Mesenchymal stem cell (in vitro differentiated cells and primary cell): ENCODE measurements at places on chromosomes 13 and 19.
A peak's percentile ranks its signal among the peaks of the same experiment; 100 is the strongest.

DNA sequence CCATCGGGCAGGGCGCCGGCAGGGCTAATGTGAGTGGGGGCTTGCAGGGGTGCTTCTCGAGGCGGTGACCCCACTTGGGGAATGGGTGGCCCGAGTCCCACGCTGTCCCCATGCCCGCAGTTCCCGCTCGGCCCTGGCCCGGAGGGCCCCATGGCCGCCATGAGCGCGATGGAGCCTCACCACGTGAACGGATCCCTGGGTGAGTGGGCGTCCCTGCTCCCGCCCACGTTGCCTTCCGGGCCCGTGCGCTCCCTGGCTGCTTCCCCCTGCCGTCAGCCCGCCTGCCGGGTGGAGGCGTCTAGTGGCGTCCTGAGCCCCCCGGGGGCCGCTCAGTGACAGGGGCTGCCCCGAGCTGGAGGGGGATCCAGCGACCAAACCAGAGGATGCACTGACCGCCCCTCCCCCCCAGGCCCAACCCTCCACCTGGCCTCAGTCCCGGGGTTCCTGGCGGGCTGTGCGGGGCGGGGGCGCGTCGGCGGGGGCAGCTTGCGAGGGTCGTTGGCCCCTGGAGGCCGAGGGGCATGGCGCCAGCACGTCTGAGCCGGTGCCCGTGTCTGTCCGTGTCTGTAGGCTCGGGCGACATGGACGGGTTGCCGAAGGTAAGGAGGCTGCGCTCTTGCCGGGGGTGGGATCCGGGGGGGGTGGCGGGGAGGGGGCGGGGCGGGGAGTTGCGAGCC, 4.8 kb downstream of the ISYNA1 start:
- DNase-seq = peak; percentile 50
- no peak overlapping the region for H3K27ac ChIP-seq
- no peak overlapping the region for H3K4me3 ChIP-seq
- H3K4me1 ChIP-seq = peaks cover 81% of the 10 kb centered on the region
- no peaks in the 10 kb centered on the region for H3K27me3 ChIP-seq
- H3K36me3 ChIP-seq = peaks cover 54% of the 10 kb centered on the region

DNA sequence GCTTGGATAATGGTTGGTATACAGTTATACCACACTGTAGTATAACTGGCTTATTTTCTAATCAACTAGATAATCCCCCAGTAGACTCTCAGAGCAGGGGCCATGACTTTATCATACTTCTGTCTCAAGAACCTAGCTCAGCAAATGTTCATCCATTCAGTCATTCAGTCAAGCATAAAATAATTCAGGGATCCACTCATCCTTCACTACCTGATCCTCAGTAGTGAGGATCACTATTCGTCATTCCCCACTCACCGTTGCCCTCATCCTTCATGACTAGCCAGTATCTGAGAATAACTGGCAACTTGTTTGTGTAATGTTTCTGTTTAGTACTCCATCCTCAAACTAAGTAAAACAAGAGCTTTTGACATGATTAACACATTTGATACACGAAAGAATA, 77.6 kb downstream of the TSC22D1 start:
- peaks cover 3% of the 10 kb centered on the region for H3K36me3 ChIP-seq
- peaks cover 12% of the 10 kb centered on the region for H3K4me1 ChIP-seq
- DNase-seq = no peak

- H3K36me3 ChIP-seq = no peaks in the 10 kb centered on the region
- no peak overlapping the region for H3K27ac ChIP-seq
- no peak overlapping the region for H3K4me3 ChIP-seq
- H3K4me1 ChIP-seq = no peaks in the 10 kb centered on the region
- H3K27me3 ChIP-seq = peaks cover 54% of the 10 kb centered on the region
These were observed 3.5 kb downstream of the LILRB5 start for GRCh38 chr19:54253331-54254194.

GRCh38 chr13:87769445-87769844, 98.3 kb downstream of the SLITRK5 start:
- H3K27me3 ChIP-seq = no peaks in the 10 kb centered on the region
- no peaks in the 10 kb centered on the region for H3K36me3 ChIP-seq
- no peak overlapping the region for H3K27ac ChIP-seq

DNA sequence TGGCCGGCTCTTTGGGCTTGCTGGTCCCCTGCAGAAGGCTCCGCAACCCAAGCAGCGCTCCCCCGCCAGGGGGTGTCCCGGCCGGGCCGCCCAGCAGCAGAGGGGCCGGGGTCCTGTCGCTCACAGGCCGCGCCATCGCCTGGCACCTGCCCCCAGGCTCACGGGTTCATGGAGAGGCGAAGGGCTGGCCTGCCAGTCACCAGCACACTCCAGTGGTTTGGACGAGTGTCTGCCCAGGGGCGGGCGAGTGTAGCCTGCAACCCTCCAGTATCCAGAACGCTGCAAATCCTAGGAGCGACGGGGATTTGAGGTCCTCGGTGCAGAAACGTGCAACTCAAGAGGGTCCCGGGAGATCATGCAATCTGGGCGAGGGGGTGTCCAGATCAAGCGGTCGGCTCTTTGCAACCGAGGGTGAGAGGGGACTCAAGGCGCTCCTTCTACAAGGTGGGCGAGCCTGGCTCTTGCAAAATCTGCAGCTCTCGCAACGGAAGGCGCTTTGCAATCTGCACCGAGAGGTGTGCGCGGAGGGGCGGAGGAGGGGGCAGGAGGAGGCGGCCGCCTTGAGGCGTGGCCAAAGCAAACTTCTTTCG, at the start of gene DBP:
Gene DBP (minus strand): TSS at position 521 of the 590 bp plus-strand sequence. CDS start 385 bp downstream, at position 136.
- no peak for DNase-seq
- no peaks in the 10 kb centered on the region for H3K27me3 ChIP-seq
- H3K36me3 ChIP-seq = peaks cover 14% of the 10 kb centered on the region

DNA sequence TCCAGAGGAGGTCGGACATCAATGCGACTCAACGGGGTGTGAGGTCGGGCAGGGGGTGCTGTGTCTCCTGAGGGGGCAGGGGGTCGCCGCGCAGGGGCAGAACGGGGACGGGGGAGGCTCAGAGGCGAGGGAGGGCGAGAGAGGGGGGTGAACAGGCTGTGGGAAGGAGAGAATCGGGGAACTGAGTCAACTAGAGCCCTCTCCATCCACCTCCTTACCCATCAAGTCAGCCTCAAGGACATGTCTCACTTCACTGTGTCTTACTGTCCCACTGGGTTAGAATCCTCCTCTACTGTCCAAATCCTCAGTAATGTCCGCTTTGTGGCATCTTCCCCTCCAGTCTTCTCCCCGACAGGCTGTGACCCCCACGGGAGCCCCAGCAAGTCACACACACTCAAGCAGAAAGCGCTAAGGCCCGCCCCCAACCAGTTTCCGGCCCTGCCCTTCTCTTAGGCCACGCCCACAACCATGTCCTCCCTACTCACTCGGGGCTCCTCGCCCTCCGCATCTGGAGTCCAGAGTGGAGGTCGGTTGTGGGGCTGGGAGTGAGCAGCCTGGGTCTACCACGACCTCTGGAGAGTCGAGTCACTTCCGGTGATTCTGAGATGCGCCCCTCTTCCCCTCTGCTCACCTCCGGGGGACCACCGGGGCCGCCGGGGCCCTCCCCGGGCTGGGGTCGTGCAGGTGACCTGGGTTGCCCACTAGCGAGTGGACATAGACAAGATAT, 9.3 kb downstream of the PLEKHA4 start:
- no peak for DNase-seq
- no peak overlapping the region for H3K4me3 ChIP-seq
- no peaks in the 10 kb centered on the region for H3K4me1 ChIP-seq
- H3K27ac ChIP-seq = no peak overlapping the region

- H3K27ac ChIP-seq = no peak overlapping the region
- H3K4me3 ChIP-seq = no peak overlapping the region
- peaks cover 35% of the 10 kb centered on the region for H3K4me1 ChIP-seq
- peaks cover 73% of the 10 kb centered on the region for H3K36me3 ChIP-seq
- peak; percentile 39 for DNase-seq
These were observed 15.5 kb upstream of the ISYNA1 start for GRCh38 chr19:18453269-18454024.

DNA sequence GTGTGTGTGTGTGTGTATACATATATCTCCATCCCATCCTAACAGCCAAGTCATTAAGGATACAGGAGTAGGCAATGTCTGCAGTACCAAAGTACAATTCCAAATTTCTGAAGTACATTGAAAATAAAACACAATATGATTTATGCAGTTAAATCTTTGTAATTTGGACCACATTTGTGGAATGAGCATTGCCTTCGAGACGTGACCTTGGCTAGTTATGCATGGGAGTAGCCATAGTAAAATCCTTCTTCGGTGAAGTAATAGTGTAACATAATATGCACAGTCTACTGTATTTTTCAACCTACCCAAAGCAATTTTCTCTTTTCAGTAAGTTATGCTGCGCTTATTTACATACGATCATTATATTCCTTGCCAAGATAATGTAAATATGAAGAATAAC, 665.7 kb upstream of the GPC6 start:
- no peak for DNase-seq
- no peaks in the 10 kb centered on the region for H3K4me1 ChIP-seq
- no peaks in the 10 kb centered on the region for H3K27me3 ChIP-seq
- no peak overlapping the region for H3K4me3 ChIP-seq
- H3K27ac ChIP-seq = no peak overlapping the region

DNA sequence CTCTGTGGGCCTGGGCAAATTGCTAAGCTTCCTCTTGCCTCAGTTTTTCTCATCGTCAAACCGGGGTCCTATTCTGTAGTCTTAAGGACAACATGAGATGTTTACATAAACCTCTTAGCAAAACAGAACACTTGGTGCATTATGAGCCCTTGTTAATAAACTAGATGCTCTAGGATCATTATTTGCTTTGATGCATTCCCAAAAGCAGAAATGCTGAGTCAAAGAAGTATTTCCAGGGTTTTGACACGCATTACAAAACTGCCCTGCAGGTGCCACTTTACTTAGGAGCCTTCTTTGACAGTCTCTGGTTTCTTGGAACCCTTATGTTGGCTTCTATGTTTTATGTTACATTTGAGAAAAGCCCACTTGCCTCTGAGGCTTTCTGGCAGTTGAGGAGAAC, 12.1 kb downstream of the AKAP11 start:
- H3K36me3 ChIP-seq = peaks cover 32% of the 10 kb centered on the region
- H3K27ac ChIP-seq = no peak overlapping the region
- no peaks in the 10 kb centered on the region for H3K4me1 ChIP-seq
- no peaks in the 10 kb centered on the region for H3K27me3 ChIP-seq
- DNase-seq = no peak

DNA sequence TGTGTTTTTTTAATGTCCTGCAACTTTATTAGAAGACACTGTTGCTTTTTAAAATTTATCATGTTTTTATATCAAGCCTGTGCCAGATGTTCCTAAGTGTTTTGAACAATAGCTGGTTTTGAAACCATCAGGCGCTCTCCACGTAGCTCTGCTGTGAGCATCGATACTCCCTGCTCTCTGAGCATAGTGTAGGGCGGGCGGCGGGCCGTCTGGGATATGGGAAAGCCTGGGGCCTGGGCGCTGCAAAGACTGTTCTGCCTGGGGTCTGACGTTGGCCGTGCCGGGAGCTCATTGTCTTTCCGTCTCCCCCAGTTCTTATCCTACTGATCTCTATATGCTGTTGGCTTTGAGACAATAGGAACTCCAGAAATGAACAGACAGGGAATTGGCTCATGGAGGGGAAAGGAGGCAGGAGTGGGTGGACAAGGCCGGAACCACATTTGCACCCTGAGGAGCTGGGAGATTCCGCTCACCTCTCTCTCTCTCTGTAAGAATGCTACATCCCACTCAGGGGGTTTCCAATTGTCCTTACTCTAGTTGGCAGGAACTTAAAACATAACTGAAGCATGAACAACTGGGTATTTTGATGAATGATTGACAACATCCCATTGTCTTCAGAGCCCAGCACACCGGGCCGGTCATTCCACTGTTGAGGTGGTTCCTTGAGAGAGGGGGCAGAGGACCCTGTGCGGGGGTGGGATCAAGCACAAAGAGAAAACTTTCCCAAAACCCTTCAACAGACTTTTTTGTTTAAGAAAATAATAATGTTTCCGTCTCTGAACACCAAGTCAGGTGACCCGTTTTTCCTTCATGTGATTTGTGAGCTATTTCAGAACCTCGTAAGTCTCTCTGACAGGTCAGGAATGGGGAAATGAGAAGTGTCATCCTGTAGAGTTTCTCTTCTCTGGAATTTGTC, 64.7 kb downstream of the COL4A2 start:
- H3K4me1 ChIP-seq = peaks cover 15% of the 10 kb centered on the region
- DNase-seq = peak; percentile 42
- H3K27me3 ChIP-seq = no peaks in the 10 kb centered on the region
- peak overlapping the region; percentile 93 for H3K27ac ChIP-seq

GRCh38 chr19:48571378-48572162, 19.6 kb downstream of the SULT2B1 start:
- H3K4me1 ChIP-seq = peaks cover 16% of the 10 kb centered on the region
- H3K4me3 ChIP-seq = no peak overlapping the region
- H3K27me3 ChIP-seq = no peaks in the 10 kb centered on the region
- DNase-seq = no peak
- no peak overlapping the region for H3K27ac ChIP-seq

- peaks cover 31% of the 10 kb centered on the region for H3K4me1 ChIP-seq
- H3K27ac ChIP-seq = peak overlapping the region; percentile 99
- no peak overlapping the region for H3K4me3 ChIP-seq
- no peak for DNase-seq
- H3K27me3 ChIP-seq = no peaks in the 10 kb centered on the region
These were observed 34.9 kb downstream of the EPS15L1 start for GRCh38 chr19:16436780-16437332.

DNA sequence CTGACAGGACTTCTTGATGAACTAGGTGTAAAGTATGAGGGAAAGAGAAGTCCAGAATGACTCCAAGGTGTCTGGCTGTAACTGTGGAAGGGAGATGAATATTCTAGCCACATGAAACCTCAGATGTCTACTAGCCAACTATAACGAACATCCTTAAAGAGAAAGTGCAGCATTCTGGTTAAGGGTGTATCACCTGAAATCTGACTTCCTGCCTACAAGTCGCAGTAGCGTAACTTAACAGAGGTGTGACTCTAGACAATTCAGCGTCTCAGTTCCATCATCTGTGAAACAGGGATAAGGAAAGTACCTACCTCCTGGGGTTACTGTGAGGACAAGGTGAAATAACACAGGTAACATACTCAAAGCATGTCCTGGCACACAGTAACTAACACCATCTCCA, 145.7 kb upstream of the FBXL3 start:
- H3K36me3 ChIP-seq = peaks cover 9% of the 10 kb centered on the region
- no peaks in the 10 kb centered on the region for H3K27me3 ChIP-seq
- no peak overlapping the region for H3K27ac ChIP-seq
- peaks cover 1% of the 10 kb centered on the region for H3K4me1 ChIP-seq
- no peak for DNase-seq

DNA sequence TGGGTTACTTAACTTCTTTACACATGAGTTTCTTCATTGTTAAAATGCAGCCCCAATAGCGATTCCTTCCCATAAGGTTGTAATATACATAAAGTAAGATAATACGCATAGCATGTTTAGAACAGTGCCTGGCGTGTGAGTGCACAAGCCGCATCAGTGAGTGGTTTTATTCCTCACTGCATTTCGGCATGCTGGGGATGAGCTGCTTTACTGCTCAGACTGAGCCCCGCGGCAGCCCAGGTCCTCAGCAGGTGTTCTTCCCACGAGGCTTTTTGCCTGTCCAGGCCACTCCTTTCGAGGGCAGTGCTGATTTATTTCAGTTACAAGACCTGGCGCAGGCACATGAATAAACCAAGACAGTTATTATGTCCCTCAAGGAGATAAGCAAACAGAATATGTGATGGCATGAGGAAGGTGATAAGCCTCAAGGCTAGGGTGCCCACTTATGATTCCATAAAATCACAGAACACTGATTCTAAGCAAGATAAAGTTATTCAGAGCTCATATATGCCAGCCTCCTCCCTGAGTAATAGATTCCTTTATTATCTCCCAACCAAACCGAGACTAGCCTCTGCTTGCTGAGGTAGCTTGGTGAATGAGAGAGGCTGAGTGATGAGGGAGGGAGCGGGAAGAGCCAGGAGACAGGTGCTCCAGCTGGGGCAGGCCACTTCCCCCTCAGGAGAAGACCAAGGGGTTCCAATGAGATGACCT, 505.5 kb downstream of the DIAPH3 start:
- H3K4me3 ChIP-seq = no peak overlapping the region
- H3K27ac ChIP-seq = no peak overlapping the region
- H3K36me3 ChIP-seq = no peaks in the 10 kb centered on the region
- no peak for DNase-seq
- H3K27me3 ChIP-seq = no peaks in the 10 kb centered on the region
